Activated CD4-positive, alpha-beta T cell treated with anti-CD3 and anti-CD28 coated beads, Interleukin-2, amount 50 U/mL, for 4 hours (primary cell): ENCODE measurements at places on chromosomes 16 and 17.
A peak's percentile ranks its signal among the peaks of the same experiment; 100 is the strongest.

GRCh38 chr16:71358464-71358998 is at the start of gene CALB2:
Gene CALB2 (plus strand): TSS chr16:71358723. CDS start chr16:71358793, 70 bp downstream.
- peak; percentile 44 for DNase-seq

GRCh38 chr16:68287276-68288251 is 23.2 kb downstream of the SLC7A6OS start:
- no peak for DNase-seq

- DNase-seq = no peak
Observed at GRCh38 chr16:78962457-78962929, 638.0 kb downstream of the MAF start.

DNA sequence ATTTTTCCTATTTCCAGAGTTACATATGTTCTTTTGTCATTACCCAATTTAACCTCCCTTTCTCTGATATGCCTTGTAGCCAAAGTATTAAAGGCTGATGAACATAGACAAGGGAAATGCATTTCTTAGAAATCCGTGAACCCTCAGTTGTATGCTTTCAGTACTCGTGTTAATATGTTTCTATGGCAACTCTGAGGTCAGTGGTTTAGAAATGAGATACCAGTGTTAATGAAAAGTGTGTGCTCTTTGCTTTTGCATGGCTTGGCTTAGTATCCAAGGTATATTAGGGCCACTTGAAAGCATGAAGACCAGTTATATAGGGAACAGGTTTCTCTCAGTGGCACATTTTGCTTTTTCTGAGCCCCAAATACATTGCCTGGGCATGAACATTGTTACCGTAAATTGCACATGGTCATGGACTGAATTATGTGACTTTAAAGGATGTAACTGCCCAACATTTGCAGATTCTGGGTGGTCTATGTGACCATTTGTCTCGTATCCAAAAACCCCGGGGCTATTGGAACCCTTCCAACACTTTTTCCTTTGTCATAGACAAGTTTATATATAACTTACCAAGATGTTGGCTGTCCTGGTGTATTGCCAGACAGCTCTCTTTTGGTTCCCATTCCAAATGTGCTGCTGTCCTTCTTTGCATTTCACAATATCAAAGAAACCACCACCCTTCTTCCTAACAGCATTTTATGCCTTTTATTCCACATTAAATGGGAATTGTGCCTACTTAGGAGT is 17.5 kb downstream of the ABHD15 start:
- no peak for DNase-seq

DNA sequence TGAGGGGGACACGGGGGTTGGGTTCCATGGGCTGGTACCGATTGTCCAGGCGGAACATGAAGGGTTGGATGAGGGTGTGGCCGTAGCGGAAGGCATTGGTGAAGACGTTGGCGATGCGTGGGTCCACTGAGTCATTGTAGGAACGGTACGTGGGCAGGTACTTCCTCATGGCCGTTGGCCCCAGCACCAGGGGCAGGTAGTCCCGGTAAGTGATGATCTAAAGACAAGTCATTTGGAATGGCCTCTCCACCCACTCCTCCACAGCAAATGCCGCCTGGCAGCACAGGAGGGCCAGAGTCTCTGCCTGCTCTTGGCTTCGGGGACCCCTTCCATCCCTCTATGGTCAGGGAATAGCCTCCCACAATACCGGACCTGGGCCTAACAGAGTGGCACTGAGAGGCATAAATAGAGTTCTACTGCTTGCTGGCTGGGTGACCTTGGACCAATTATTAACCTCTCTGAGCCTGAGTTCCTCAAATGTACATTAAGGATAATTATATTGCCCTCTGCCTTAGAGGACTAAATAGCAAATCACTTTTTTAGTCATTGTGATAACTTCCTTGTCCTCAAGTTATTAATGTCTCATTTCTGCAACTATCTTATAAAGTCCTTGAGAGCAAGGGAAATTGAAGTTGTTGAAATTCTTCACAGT is 7.2 kb downstream of the MPO start:
- no peak for DNase-seq

GRCh38 chr16:84502581-84502980 is 1.9 kb downstream of the MEAK7 start:
- no peak for DNase-seq

- no peak for DNase-seq
Observed at GRCh38 chr17:65519462-65519861, 42.0 kb downstream of the AXIN2 start.

- no peak for DNase-seq
Observed at GRCh38 chr17:78234261-78234865, 2.9 kb downstream of the TMEM235 start.

DNA sequence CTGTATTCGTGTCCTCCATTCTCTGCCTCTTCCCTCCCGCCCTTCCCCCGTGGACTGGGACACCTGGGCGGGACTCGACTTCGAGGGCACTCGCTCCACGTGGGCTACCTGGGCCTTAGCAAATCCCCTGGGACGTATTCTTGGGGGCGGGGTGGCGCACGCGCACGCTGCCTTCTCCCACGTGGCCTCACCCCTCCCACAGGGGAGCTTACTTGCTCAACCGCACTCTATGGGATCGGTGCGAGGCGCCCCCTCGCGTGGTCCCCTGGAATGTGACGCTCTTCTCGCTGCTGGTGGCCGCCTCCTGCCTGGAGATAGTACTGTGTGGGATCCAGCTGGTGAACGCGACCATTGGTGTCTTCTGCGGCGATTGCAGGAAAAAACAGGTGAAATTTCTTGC is 3.5 kb downstream of the VMO1 start:
- DNase-seq = no peak

- DNase-seq = no peak
Observed at GRCh38 chr17:2943981-2944380, 119.4 kb downstream of the OR1D5 start.

DNA sequence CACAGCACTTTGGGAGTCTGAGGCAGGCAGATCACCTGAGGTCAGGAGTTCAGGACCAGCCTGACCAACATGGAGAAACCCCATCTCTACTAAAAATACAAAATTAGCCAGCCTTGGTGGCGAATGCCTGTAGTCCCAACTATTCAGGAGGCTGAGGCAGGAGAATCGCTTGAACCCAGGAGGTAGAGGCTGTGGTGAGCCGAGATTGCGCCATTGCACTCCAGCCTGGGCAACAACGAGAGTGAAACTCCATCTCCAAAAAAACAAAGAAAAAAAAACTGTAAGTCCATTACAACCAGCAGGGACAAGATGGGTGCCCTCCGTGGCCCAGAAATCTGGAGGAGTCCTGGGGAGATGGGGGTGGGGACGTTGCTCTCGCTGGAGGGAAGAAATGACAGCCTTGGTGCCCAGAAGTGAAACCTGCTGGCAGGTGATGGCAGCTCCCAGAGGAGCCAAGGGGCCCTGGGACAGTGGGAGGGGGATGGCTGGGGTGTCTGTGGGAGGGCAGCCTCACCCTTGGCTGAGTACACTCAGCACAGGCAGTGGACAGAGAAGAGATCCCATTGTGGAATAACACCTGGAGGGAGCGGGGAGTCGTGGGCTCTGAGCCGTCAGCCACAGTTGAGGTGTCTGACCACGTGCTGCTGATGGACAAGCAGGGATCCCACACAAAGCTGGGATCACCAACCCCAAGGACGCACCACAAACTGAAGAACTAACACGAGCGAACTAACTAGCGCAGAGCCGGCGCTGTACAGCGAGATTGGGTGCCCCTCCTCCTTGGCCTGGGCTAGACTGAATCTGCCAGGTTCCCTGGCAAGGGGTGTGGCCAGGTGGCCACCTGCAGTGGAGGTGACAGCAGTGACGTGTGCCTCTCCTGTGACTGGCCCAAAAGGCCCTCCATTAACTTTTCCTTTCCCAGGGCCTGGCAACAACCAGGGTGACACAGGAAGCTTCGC is 46.9 kb upstream of the BAHCC1 start:
- no peak for DNase-seq

DNA sequence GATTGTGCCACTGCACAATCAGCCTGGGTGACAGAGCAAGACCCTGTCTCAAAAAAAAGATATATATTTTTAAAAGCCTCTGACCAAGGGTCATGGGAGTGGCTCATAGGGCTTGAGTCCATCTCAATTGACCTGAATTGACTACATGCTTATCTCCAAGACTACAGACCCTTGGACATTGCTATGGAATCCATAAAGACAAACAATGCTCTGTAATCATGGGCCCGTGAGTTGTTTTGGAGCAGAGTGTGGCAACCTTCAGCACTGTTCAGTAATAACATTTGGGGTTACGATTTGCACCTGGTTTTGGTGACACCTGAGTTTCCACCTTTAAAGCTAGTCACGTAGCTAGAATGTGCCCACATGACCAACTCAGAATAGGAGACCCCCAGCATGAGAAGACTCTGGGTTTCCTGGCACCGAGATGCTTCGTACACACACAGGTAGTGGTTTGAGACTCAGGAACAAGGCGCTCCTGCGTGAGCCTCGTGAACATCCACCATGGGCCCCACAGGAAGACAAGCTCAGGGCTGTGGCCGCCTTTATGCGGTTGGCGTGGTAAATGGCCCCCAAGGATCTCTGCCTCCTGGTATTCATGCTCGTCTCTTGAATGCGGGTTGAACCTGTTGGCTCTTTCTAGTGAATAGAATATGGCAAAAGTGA is 66.6 kb upstream of the RPH3AL start:
- no peak for DNase-seq

GRCh38 chr17:74243013-74243755 is 29.8 kb downstream of the TTYH2 start:
- DNase-seq = no peak

GRCh38 chr17:31273516-31273915 is 23.5 kb downstream of the OMG start:
- DNase-seq = no peak

GRCh38 chr17:75341784-75342486 is 52.7 kb upstream of the SLC25A19 start:
- no peak for DNase-seq

GRCh38 chr17:1555651-1556471 is 6.7 kb downstream of the PITPNA start:
- DNase-seq = no peak

- no peak for DNase-seq
Observed at GRCh38 chr17:16329519-16330271, 23.6 kb downstream of the CENPV start.

DNA sequence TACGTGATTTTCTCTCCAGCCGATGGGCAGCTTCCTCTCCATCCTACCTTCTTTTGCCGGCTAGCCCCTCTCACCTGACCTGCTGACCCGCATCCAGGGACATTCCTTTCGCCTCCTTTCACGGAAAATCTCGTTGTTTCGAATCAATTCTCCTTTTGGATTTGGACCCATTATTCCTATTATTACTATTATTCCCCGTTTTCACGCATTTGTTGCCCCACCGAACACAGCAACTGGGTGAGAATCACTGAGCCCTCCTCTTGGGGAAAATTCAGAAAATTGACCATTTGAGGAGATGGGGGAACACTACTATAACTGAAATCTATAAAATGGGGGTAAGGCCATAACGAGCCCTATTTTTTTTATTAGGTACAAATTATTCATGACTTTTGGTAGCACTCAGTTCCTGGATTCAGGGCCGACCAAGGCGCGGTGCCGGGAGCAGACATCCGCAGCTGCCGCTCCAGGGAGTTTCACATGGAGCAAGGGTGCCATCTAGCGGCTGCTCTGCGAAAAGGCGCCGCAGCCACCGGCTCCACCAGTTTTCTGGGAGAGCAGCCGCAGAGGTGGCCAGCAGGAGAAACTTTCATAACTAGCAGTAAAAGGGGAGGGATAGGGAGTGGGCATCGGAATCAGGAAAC is 3.3 kb upstream of the HOXB8 start:
- peak; percentile 78 for DNase-seq

DNA sequence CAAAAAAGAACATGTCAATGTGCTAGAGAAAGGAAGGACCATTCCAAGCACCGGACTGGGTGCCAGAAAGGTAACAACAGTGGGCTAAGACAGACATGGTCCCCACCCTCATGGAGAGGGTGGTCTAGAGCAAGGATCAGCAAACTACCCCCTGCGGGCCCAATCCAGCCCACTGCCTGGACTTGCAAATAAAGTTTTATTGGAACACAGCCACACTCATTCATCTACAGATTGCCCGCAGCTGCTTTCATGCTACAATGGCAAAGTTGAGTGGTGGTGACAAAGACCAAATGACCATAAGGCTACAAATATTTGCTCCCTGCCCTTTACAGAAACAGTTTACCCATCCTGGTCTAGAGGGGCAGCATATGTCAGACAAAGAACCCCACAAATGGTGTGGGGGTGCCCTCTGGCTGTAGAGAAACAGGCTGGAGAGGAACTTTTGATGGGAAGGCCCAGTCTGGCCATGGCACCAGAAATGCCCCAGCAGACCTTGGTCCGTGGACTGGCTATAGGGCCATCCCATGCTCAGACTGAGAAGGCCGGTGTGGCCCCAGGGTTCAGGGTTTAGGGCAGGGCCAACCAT is 15.2 kb downstream of the CDH5 start:
- no peak for DNase-seq

DNA sequence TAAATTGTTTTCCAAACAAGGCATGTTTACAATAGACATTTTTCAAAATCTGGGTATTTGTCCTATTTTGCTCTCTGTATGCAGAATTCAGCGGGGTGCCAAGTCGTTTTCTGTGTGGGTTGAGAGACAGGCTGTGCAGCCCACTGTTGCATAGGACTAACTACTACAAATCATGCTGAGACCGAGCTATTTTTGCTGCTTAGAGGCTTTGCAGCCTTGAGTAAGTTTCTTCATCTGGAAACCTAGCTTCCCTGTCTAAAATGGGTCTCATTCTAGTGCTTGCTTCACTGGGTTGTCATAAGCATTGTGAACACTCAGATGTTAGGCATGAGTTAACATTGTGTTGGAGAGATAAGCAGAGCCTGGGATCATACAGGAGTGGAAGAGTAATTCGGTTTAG is 1.3 kb downstream of the PRPSAP2 start:
- no peak for DNase-seq

DNA sequence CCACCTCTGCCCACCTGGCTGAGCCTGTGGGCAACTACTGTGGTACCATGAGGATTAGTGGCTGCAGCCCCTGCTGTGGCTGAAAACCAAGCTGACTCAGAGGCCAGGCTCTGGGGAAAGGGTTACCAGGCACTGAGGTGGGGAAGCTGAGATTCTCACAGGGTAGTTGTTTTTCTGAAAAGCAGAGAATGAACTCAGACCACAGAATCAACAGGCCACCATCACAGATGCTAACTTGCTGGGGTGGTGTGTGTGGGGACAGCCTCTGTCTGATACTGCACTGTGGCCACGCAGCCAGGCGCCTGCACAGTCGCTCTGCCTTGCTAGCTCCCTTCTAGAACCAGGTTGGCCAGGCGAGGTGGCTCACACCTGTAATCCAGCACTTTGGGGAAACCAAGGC is 28.8 kb downstream of the NPLOC4 start:
- DNase-seq = no peak

- no peak for DNase-seq
Observed at GRCh38 chr17:17928398-17929287, 43.6 kb downstream of the TOM1L2 start.

DNA sequence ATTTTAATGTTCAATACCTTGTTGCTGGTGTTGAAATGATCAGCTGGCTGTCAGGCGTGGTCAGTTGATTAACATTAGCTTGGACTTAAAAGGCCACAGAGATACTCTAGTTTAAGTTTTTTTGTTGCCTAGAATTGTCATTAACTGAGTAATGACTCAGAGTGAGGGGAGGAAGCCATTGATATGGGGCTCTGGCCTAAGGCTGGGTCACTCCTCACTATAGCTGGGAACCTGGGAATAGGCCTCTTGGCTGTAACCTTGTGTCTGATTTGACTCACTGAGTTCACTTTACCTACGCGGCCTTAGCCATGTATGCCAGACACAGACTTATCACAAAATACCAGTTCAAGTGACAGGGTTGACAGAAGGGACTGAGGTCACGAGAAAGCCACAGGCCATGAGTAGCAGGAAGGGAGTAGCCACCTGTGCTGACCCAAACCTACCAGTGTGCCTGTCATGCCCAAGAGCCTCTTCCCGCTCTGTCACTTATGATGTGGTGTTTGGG is 37.9 kb upstream of the ADCY7 start:
- no peak for DNase-seq

- DNase-seq = no peak
Observed at GRCh38 chr17:81434072-81434471, 38.8 kb downstream of the BAHCC1 start.
